ENCODE measurements at places on chromosomes 3 and 15.

DNA sequence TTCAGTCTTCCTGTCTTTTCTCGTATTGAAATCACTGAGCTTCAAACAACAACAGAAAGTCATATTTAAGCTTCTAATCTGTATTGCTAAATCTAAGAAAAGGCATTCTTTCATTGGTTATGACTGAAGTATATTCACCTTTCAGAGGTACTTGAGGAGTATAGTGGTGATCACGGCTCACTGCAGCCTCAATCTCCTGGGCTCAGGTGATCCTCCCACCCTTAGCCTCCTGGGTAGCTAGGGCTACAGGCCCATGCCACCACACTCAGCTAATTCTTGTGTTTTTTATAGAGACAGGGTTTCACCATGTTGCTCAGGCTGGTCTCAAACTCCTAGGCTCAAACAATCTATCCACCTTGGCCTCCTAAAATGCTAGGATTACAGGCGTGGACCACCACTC lies 38.7 kb downstream of the WDR49 start:
- DNase-seq, result no peak

DNA sequence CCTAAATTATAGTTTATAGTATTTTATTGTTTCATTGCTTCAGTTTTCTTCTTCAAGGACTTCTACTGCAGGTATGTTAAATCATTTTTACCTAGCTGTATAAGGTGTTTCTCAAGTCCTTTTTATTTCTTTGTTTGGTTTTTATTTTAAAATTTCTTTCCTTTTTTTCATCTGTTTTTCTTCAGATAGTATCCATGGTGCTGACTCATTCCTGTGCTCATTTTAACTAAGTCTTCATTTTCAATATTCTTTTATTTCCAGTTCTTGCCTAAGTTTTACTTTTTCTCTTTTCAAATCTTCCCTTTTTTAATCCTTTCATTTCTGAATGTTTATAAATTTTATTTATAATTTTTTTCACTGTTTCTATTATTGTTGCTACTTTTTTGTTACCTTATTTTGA lies 42.3 kb upstream of the STIMATE start:
- no peak for DNase-seq

- DNase-seq, result no peak
Measured at GRCh38 chr3:109640146-109640652, 302.9 kb upstream of the DPPA4 start.

- DNase-seq, result no peak
Measured at GRCh38 chr15:100725121-100726069, 123.0 kb downstream of the ASB7 start.

- no peak for DNase-seq
Measured at GRCh38 chr3:43012174-43012573, 33.1 kb downstream of the GASK1A start.

DNA sequence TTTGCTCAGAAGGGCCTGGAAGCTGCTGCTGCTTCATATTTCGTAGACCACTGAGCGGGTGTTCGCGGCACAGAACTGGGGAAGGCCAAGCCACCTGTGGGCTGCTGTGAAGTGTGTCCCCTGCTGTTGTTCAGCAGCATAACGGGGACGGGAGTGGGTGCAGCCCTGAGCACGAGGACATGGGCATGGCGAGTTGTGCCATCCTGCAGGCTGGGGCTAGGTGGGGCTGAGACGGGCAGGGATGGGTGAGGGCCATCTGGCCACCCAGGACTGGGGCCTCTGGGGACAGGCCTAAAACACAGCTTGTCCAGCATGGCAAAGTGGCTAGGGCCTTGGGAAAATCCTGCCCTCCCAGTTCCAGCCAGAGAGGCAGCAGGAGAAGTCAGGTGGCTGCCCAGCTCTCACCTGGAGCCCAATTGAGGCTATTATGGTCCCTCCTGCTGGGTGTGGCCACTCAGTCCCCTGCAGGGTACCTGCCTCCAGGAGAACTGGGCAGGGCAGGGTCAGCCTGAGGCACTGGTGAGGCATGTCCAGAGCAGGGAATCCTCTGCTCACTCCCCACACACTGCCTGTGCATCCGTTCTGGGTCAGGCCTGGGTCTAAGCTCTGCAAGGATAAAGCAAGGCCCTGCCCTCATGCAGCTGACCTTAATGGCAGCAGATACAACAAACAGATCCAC lies 29.5 kb downstream of the CFAP100 start:
- no peak for DNase-seq

- DNase-seq, result no peak
Measured at GRCh38 chr3:1805331-1805730, 293.3 kb upstream of the CNTN4 start.

- DNase-seq, result no peak
Measured at GRCh38 chr3:192929146-192929545, 11.5 kb upstream of the MB21D2 start.

DNA sequence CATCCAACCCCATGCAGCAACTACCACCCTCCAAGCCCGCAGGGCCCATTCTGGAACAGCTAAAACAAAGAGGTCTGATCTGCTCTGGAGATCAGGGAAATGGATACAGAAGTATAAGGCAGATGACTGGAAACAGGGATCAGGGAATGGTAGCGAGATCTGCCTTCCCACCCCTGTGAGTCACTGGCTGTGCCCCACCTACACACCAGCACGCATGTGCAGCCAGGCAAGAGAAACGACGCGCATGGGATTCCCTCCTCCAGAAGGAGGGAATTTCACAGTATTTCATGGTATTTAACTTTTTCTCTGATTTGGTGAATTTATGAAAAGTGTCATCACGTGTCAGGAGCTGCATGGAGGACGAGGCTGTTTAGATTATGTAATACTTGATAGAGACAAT lies 116.7 kb downstream of the ARRDC4 start:
- no peak for DNase-seq

GRCh38 chr15:69126054-69126469 lies 34.4 kb upstream of the GLCE start:
- peak; percentile 16 for DNase-seq

GRCh38 chr3:195059006-195059350 lies 212.0 kb downstream of the XXYLT1 start:
- DNase-seq, result no peak

DNA sequence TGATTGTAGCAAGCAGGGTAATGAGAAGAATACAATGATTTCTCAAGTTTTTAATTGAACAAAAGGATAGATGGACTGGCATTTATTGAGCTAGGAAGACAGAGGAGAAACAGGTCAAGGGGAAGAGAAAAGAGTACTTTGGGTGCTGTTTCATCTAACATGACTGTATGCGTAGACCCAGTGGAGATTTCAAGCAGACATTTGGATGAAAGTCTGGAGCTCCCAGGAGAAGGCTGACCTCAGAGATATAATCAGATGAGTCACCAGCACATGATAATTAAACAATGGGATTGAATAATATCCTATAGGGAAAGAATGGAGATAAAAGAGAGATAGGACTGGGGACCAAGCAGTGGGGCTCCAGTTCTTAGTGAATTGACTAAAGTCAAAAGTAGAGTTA lies 194.9 kb downstream of the ARRDC4 start:
- no peak for DNase-seq

DNA sequence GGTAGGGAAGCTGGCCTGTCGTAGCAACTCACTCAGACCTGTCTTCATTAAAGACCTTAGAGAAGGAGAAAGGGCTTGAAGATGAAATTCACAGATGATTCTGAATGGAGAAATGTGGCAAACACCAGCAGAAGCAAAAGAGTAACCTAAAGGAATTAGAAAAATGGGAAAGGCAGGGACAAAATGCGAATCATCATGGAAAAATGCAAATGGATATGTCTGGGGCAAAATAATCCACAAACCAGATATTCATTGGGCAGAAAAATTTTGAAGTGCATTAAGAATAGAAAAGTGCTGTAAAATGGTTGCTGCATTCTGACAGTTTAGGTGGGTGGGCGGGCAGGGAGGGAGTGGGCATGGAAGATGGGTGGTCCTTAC lies 156.9 kb upstream of the RASGRP1 start:
- DNase-seq, result no peak

DNA sequence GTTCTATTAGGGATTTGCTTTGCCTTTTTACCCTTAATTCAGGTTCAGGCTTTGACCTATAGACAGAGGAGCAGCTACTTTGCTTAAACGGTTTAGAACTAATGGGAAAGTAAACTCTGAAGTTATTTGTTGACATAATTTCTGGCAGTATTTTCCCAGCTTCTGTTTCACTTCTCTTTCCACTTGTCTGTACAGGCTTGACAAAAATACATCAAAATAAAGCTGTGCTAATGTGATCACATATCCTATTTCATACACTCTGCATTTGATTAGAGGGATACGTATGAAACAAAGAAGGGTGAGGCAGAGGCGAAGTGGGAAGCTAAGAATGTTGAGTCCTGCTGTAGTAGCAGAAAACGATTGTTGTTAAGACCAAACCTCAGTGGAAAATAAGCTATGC lies 389.1 kb upstream of the RARB start:
- DNase-seq, result no peak

- no peak for DNase-seq
Measured at GRCh38 chr3:98540346-98540745, 8.6 kb downstream of the GPR15 start.

- DNase-seq, result no peak
Measured at GRCh38 chr3:134372396-134373270, 1.6 kb downstream of the AMOTL2 start.

DNA sequence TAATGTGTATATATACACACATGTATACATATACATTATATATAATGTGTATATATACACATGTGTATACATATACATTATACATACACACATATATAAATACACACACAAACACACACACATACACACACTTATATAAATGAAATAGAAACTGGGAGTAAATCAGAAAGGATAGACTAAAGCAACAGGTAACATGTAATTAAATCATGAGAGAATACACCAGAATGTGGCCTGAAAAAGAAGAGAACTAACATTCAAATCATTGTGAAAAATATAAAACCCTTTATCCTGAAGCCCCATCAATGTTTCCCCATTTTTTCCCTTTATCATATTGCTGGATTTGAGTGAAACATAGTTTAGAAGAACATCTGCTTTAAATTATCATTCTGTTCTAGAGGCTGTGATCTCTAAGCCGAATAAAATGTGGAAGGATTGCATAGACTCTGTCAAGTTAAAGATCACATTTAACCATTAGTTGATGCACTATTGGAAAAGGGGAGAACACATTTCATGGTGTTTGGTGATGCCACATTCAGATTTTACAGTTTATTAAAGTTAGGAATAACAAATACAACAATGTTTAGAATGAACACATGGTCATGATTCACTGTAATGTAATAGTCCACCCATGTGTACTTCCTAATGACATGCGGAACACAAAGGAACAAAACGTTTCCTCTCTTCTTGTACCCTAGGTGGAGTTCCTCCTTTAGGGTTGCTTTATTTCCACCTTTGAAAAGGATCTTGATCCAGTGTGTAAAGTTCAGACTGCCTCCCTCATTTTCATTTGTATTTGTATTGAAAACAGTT lies 12.5 kb upstream of the THRB start:
- no peak for DNase-seq

DNA sequence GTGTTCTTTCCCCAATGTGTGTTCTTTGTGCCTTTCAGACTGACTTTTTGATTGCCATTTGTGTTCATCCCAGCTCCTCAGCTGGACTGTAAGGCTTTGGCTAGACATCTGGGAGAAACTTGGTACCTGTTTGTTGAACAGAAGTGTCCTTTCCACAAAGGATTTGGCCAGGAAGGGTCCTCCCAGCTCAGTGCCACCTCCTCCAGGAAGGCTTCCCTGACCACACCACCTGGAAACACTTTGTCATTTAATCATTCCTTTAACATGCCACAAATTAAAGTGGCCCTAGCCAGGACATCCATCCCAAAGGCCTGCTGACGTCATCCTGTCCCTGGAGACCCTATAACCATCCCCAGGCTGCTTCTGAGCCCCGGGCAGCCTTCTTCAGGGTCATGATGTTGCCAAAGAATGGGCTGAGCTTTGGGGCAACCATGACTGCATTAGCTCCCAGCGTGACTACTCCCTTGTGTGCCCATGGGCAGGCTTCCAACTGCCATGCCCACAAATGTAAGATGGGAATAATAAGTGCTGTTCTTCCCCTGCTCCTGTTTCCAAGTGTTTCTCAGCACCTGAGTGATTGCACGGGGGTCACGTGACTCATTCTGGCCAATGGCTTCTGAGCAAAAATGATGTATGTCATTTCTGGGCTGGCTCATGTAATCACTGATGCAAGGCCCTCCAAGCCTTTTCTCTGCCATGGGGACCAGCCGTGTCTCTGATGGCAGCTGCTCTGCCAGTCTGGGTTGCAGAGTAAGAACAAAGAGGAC lies 112.5 kb upstream of the SMAD3 start:
- DNase-seq, result no peak

DNA sequence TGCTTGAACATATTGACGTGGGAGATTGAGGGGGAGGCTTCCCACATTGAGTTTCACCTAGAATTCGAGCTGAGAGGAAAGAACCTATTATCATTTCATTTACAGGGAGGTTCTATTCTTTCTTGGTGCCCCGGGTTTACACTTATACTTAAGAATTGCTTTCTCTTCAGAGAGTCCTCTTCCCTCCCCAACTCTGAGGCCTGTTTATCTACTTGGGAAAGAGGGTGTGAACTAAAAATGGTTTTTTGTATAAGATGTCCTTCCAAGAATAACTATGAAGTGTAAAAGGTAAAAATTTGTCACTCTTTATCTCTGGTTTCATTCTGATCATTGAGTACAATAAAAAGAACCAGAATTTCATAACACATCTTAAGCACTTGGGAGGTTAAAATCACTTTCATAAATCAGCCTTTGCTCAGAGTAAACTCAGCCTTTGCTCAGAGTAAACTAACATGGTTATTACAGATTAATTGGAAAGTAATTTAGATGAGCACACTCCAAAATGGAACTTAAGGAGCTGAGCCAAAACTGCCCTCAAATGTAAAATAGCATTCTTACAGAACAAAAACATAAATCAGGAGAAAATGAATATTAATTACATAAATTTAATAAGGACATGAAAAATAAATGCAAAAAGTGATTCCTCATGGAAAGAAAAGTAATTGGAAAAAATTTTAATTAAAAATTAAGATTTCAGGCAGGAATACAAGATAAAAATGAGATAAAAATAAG lies 75.2 kb downstream of the GADL1 start:
- DNase-seq, result no peak

DNA sequence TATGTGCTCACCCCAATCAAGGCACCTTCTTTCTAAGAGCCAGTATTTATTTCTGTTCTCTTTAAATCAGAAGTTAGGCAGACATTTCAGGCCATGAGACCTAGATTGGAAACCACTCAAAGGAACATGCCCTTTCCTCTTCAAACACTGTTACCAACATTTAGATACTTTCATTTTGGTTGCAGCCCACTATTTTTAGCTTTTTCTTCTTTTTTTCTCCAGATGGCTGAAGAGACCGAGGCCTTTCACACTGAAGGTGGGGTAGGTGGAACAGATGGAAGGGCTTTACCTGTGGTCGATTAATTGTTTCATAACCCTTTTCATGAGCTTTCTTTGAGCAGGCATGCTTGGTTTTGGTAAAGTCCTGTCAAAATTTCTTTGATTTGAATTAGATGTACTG lies 10.9 kb upstream of the LZTFL1 start:
- DNase-seq, result no peak

DNA sequence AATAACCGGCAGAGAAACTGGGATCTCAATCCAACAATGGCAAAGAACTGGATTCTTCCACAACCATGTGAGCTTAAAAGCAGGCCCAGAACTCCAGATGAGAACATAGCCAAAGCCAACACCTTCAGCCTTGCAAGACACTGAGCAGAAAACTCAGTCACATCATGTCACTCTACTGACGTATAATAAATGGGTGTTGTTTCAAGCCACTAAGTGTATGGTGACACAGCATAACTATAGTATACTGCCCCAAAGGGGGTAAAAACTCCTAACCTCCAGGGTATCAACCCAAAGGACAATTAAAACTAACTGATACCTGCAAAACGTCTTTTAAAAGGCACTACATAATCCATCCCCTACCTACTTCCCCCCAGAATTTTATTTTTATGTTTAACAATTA lies 69.5 kb downstream of the TRANK1 start:
- no peak for DNase-seq
